ENCODE measurements at places on chromosomes 12 and 14.

- DNase-seq: peak; percentile 50
These were observed 479 bp downstream of the GPR135 start for GRCh38 chr14:59464486-59465315.

- no peak for DNase-seq
These were observed 78.9 kb upstream of the RESF1 start for GRCh38 chr12:31880340-31880739.

GRCh38 chr14:26841326-26841725 lies 243.5 kb upstream of the NOVA1 start:
- DNase-seq: no peak

DNA sequence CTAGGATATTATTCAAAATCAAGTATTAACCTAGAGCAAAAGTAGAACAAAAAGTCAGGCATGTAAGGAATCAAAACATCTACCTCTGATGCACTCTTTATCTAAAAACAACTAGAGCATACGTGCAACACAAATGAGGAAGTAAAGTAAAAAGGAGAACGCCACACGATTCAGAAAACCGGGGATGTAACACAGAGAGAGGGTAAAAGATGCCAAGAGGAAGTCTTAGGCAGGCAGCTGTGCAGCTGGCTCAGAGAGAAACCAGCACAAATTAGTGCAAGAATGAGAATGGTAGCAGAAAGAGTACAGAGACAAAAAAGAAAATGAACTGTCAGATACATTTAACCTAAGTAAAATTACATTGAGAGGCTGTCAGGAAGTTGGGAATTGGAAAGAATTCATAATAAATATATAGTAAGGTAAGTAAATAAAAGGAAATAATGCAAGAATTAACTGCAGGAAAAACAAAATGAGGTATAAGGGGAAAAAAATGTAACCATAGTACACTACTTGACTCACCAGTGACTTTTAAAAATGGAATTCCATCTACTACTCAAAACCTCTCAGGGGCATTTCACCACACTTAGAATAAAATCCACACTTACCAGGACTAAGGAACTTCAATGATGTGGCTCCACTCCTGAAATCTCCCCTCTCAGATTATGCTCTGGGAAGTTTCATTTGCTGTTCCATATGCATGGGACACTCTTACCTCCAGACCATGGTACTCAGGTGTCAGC lies 17.1 kb downstream of the BCAT1 start:
- no peak for DNase-seq

DNA sequence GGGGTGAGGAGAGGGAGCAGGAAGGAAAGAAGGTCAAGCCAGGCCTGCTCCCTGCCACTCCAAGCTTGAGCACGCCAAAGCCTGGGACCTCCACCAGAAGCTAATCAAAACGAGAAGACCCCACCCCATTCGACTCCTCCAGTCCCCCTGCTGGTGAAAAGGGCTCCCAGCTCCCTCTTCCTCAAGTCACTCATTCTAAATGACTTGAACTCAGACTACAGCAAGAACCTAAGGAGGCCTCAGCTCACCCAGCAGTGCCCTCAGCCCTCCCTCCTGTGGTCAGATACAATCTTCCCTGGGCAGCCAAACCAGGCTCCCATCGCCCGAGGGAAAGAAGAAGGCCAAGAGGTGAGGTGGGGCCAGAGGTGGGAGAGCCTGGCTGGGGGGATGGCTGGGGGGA lies 17.4 kb downstream of the HDAC7 start:
- no peak for DNase-seq

GRCh38 chr12:52217223-52217622 lies 15.8 kb upstream of the KRT7 start:
- peak; percentile 92 for DNase-seq

- no peak for DNase-seq
These were observed 34.6 kb upstream of the TUBA1C start for GRCh38 chr12:49230176-49230804.

GRCh38 chr12:6458281-6459003 lies 6.6 kb downstream of the TAPBPL start:
- no peak for DNase-seq

GRCh38 chr12:2068653-2069052 lies 15.9 kb downstream of the CACNA1C start:
- DNase-seq: no peak

DNA sequence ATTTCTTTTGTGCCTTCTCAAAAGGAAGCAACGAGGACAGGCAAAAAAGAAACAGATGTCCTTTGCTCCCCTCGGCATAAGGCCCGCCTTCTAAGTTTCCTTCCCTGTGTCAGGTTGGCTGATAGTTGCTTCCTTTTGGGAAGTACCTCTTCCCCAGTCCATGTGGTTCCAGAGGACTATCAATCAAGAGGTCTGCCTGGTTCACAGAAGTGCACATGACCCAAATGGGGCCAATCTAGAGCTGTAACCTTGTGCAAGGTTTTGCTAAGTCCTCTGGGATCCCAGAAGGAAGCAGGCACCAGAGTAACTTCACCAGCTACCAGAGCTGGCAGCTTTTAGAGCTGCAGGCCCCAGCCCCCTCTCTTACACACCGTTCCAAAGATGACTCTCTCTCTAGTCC lies 42.6 kb downstream of the TMEM63C start:
- DNase-seq: no peak

GRCh38 chr12:89858718-89859117 lies 150.1 kb upstream of the ATP2B1 start:
- DNase-seq: no peak

- DNase-seq: no peak
These were observed 8.4 kb upstream of the CIT start for GRCh38 chr12:119885549-119885948.

DNA sequence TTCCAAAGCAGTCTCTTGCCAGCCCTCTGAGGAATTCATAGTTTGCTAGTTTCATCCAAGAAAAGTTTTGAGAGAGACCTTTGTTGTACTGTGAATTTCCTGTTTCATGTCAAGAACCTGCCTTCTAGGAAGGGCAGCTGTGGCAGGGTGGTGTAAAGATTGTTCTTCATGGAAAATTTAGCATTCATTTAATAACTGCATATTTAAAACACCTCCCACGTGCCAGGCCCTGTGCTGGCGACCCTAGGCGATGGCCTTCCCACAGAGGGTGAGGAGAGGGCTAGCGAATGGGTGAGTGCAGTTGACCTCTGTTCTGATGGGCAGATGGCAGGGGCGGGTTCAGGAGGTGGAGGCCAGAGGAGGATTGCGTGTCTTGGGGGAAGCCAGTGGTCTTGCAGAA lies 43.2 kb downstream of the MLXIP start:
- DNase-seq: no peak

- DNase-seq: no peak
These were observed 30.6 kb upstream of the FBXO34 start for GRCh38 chr14:55240526-55241178.

DNA sequence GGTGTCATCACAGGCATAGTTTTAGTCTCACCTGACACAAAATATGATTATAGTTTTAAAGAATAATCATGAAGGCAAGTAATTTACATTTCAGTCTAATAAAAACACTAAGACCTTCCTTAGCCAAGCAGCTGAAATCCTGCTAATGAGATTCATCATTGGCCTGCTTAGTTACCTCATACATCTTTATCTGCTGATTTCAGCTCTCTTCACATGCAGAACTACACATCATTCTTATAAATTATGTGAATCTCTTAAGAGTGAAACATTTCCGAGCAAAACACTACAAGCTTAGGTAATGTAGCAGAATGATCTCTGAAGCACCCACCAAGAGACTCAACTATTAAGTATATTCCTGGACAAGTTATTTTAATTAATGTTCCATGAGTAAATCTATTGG lies 198.1 kb downstream of the DPY19L2 start:
- DNase-seq: no peak

GRCh38 chr12:8466241-8466640 lies 10.5 kb downstream of the CLEC6A start:
- no peak for DNase-seq

GRCh38 chr14:89753828-89754412 lies 200.6 kb downstream of the EFCAB11 start:
- DNase-seq: no peak

GRCh38 chr12:42296503-42297109 lies 29.3 kb downstream of the ZCRB1 start:
- no peak for DNase-seq

DNA sequence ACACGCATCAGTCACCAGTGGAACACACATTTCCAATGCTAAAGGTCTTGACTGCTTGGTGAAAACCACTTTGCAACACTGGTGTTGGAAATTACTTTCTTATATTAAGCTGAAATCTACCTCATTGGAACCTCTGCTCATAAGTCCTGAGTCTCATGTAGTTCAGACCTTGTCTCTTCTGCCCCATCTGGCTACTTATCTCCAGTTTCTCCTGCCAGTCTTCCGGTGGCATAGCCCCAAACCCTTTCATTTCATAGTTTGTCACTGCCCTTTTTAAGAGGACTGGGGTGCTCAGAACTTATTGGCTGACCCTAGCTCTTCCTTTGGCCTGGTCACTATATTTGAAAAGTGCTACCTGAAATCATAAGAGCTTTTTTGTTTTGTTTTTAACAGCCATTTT lies 43.7 kb downstream of the HELB start:
- DNase-seq: no peak

DNA sequence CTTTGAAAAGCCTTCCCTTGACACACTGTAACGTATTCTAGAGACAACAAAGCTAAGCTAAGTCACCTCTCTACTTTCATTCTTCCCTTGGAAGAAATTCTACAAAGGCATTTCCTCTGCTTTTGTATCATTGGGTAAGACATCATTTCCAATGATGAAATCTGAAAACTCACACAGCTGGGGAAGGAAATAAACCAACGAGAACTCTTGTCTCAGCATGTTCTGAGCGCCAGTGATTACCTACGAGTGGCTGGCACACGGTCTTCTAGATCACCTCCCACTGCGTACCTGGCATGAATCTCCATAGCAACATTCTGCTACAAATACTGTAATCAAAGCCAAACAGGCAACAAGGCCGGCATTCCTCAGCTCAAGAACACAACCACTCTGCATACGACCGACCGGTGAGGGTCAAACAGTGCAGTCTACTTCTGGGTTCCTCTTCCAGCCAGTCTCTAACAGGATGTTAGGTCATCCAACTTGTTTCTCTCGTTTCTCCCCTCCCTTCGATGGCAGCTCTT lies 7.6 kb downstream of the VPS37B start:
- DNase-seq: peak; percentile 81

GRCh38 chr12:585062-586061 lies 77.9 kb downstream of the NINJ2 start:
- DNase-seq: no peak

DNA sequence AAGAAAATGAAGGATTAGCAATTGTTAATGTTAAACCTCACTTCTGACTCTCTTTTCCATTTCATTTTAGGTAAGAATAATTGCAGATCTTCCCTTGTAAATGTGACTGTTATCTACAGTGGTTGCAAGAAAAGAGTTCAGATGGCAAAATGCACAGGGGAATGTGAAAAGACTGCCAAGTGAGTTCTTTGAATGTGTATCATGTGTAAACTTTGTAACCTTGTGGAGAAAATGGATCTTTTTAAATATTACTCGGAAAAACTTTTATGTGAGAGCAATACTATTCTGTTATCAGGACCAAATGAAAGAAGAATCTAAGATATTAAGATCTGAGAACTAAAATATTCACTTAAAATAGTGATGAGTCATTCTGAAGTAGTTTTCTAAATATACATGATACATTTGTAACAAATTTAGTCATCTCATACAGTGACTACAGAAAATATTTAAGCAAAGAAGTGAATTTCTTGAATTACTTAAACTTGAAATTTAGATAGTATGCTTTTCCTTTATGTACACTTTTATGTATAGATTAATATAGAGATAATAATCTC lies 122.5 kb upstream of the CNTN1 start:
- DNase-seq: no peak

GRCh38 chr12:110371408-110372055 lies 32.0 kb downstream of the ANAPC7 start:
- DNase-seq: no peak

- DNase-seq: no peak
These were observed 10.7 kb upstream of the RTRAF start for GRCh38 chr14:51978681-51979085.

GRCh38 chr12:17388679-17389078 lies 701.3 kb downstream of the RERGL start:
- no peak for DNase-seq

GRCh38 chr12:131711551-131712205 lies 788 bp downstream of the SFSWAP start:
- DNase-seq: no peak

- DNase-seq: no peak
These were observed 3.2 kb upstream of the SPTSSA start for GRCh38 chr14:34465069-34465859.

GRCh38 chr14:100640471-100641273 lies 53.5 kb upstream of the BEGAIN start:
- no peak for DNase-seq

- DNase-seq: no peak
These were observed 20.6 kb downstream of the ATF1 start for GRCh38 chr12:50784501-50784900.

GRCh38 chr12:17652436-17652835 lies 437.6 kb downstream of the RERGL start:
- DNase-seq: no peak

DNA sequence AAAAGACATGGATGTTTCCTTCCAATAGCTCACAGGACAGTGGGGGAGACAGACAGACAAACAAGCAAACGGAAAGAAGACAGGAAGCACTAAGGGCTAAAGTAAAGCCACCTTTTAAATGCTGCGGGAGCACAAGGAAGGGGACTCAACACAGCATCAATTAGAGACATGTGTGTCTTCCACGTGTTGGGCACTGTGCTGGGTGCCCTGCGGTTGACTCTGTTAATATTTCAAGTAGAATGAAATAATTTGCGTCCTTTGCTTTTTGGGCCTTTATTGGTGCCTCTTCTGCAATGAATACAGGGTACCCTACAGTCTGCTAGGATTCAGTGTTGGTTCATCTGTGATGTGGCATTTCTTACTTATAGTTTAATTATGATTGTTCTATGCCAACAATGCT lies 90.9 kb upstream of the CPM start:
- no peak for DNase-seq

- no peak for DNase-seq
These were observed at the start of gene PIANP for GRCh38 chr12:6700646-6701051. TSS of gene PIANP (minus strand) at chr12:6700815. CDS start at chr12:6698061, 2,754 bp downstream.

DNA sequence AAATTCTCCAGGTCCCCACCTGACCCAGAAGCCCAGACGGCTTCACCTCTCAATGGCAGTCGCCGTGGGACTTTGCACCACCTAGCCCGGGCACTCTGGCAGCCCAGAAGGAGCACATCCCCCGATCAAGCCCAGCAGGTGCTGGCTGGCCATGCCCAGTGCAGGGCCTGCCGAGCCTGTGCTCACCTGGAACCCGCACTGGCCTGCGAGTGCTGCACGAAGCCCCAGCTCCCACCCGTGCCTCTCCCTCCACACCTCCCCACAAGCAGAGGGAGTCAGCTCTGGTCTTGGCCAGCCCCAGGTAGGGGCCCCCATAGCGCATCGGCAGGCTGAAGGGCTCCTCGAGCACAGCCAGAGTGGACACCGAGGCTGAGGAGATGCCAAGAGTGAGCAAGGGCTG lies 144.5 kb downstream of the NUBPL start:
- DNase-seq: no peak

GRCh38 chr14:67358924-67359774 lies 455 bp downstream of the ATP6V1D start:
- peak; percentile 46 for DNase-seq

Data from LoVo (cell line).